ENCODE measurements at places on chromosomes 12 and 14.

DNA sequence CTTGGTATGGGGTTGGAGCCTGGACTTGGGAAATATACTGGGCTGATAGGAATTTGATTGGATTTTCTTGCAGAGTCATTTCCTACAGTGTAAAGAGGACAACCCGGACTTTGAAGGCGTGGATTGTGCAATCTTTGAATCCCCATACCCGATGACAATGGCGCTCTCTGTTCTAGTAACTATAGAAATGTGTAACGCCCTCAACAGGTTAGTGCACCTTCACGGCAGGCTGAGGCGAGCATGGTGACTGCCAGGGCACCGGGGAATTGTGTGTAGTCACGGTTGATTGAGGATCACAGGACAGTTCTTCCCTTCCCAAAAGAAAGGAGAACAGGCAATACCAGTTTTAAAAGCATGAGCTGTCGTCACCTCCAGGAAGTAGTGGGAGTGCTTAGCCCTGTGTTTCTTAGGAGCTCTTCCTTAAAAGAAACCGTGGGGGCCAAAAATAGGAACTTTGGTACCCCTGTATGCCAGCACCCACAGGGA is 58.3 kb downstream of the ANAPC7 start:
- no peak for DNase-seq

GRCh38 chr14:73358187-73358586 is 100.2 kb downstream of the NUMB start:
- DNase-seq = no peak

DNA sequence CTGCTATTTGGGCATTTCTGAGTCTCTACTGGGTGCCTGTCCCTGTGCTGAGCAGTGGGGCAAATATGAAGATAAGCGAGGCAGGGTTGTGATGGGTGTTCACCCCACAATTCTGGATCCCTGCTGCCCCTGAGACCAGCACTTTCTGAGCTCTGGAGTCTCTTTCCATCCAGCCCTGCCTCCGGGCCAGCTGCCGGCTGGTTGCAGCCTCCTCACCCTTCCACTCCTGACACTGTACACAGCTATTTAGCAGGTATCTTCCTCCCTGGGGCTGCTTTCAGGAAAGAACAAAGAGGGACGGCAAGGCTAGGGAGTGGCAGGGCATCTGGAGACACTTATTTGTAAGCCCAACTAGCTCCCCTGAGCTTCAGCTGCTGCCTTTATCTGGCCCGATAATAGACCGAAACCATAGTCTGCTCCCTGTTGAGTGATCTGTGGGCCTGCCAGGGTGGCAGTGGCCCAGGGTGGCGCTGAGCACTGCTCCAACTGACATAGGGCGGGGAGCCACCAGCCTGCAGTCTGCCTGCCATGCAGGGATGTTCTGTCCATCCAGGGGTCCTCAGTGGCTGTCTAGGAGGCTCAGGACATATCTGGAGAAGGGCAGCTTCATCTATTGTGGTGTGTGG is 7.6 kb upstream of the KRT80 start:
- peak; percentile 53 for DNase-seq

DNA sequence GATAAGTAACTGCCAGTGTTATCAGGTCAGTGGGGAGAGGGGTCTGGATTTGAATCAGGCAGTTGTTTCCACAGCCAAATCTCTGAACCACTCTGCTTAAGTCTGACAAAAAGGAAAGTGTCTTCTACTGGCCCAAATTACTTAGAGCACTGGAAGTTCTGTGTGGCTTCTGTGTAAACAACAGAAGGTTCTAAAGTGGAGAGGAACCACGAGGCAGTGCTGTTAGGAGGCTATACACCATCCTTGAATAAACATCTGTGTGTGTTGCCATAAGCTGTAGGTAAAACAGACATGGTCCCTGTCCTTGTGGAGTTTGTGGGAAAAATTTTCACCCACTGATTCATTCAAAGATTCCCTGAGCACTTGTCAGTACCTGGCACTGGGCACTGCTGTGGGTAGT is 50.0 kb downstream of the GALNT4 start:
- DNase-seq = no peak

GRCh38 chr14:44914849-44915248 is 46.9 kb downstream of the KLHL28 start:
- no peak for DNase-seq
